Lung microvascular endothelial cell (primary cell): ENCODE measurements at places on chromosomes 3 and 15.
A peak's percentile ranks its signal among the peaks of the same experiment; 100 is the strongest.

GRCh38 chr15:79172801-79173460 is 82.4 kb upstream of the RASGRF1 start:
- DNase-seq: no peak

DNA sequence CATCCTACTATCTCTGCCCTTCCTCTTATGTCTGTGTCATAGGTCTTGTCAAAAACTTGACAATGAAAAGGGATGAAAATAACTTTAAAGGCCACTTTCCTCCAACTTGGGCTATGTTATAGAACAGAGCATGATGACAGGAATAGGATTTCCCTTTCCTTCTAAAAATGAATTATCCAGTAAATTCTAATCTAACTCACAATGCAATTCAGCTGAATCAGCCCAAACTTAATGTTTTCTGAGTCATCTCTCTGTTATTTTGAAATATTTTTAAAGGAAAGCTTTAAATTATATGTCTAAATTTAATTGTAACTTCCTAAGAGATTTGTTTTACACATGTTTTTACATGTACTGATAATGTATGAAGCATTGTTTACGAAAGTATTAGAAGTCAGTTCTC is 258.5 kb downstream of the BBX start:
- DNase-seq: peak; percentile 31

DNA sequence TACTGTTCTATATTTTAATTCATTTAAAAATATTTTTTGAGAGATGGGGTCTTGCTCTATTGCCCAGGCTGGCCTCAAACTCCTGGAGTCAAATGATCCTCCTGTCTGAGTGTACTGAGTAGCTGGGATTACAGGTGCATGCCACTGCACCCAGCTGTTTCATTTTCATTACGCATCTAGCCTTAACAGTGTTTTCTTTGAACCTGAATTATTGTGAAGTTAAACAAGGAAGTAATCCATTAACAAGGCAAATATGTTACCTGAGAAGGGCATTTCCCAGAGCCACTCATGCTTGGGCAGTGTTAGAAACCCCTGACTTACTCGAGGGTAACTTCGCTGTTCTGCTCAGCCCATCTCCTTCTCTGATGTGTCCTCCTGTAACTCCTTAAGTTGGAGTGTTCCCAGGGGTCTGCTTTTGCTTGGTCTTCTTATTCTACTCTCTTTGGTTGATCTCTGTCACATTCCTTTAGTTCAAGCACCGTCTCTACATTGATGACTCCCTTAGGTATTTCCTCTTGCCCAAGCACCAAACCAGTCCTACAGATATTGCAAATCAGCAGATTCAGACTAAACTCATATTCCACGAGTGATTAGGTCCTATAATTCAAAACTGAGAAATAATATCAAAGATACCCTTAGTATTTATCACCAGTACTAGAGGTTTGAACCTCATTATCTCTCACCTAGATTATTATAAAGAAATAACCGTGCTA is 107.9 kb downstream of the STAC start:
- no peak for DNase-seq

DNA sequence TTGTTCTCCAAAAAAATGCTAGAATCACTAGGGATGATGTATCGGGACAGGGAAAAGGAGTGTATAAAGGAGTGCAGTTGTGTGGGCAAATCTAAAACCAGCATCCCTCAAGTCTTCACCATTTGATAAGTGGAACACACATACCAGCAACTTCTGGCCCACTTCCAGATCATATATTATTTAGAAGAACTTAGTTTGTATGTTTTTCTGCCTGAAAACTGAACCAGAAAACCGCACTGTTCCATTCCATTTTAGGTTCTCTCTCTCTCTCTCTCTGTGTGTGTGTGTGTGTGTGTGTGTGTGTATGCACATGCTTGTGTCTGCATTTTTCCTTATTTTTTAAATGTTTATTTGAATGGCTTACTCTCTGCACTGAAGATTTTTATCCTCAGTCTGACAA is 93.5 kb downstream of the SERPINI1 start:
- no peak for DNase-seq

- no peak for DNase-seq
Measured at GRCh38 chr3:39133822-39134221, 19.6 kb downstream of the CSRNP1 start.

DNA sequence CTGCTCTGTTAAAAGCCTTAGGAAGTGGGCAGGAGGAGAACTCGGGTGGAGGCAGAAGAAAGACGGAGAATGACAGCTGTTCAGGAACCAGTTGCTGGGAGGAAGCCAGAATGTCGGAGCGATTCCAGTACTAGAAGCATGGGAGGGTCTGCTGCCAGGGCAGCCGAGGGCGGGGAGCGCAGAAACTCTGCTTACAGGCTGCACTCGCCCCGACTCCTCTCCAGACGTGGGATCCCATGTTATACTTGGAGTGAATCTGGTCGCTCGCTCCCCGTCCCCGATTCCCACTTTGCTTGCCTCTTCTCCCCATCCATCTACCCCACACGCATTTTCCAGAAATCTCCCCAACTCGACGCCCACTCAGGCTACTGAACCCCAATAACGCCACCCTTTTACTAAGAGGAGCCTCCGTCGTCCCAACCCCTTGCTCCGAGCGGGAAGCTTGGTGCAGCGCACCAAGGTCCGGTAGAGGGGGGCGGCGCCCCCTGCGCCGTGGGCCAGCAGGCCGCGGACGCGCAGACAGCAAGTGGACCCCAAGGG is 665 bp downstream of the GATM start:
- DNase-seq: no peak

DNA sequence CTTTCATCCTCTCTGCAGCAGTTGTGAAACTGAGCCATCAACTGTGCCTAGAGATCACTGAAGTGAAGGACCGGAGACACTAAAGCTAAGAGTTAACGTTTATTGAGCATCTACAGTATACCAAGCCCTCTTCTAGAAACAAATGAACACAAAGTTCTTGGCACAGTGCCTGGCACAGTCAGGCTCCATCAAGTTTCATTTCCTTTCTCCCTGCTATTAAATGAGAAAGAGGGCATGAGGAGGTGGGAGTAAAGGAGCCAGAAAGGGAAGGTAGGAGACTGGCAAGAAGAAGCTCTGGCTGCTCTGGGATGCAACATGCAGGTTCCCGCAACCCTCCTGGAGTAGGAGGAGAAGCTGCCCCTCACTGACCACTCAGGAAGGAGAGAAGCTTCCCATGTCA is 30.6 kb downstream of the CYP19A1 start:
- DNase-seq: no peak

- peak; percentile 38 for DNase-seq
Measured at GRCh38 chr3:158918008-158918407, 116.2 kb downstream of the MFSD1 start.

DNA sequence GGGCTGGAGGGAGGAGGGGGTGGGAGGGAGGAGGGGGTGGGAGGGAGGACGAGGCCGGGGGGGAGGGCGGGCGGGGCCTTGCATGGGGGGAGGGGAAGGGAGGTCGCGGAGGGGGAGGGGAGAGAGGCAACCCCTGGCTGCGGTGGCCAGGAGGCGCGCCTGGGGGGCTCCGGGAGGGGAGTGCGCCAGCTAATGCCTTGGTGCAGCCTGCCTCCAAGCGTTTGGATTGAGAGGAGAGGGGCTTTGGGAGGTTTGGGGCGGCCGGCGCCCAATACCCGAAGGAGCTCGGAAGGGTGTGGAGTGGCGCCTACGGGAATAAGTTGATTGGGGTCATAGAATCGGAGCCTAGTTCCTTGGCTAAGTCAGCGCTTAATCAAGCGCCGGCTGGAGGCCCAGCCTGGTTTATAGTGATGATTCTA is 557 bp downstream of the TFG start:
- peak; percentile 66 for DNase-seq

GRCh38 chr15:73712107-73712506 is 27.9 kb downstream of the CD276 start:
- DNase-seq: no peak

DNA sequence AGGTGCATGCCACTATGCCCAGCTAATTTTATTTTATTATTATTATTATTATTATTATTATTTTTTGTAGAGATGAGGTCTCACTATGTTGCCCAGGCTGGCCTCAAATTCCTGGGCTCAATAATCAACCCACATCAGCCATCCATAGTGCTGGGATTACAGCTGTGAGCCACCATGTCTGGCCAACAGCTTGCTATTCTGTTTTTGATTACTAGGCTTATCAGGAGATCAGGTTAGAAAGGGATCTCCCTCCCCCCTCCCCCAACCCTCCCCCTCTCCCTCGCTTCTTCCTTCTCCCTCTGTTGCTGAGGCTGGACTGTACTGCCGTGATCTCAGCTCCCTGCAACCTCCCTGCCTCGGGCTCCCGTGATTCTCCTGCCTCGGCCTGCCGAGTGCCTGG is 8.6 kb downstream of the CLN6 start:
- DNase-seq: no peak
